ENCODE measurements at places on chromosomes 12 and 14.

GRCh38 chr14:76715101-76715500 lies 46.2 kb upstream of the VASH1 start:
- DNase-seq: no peak

GRCh38 chr14:100611811-100612480 lies 24.7 kb upstream of the BEGAIN start:
- DNase-seq: no peak

DNA sequence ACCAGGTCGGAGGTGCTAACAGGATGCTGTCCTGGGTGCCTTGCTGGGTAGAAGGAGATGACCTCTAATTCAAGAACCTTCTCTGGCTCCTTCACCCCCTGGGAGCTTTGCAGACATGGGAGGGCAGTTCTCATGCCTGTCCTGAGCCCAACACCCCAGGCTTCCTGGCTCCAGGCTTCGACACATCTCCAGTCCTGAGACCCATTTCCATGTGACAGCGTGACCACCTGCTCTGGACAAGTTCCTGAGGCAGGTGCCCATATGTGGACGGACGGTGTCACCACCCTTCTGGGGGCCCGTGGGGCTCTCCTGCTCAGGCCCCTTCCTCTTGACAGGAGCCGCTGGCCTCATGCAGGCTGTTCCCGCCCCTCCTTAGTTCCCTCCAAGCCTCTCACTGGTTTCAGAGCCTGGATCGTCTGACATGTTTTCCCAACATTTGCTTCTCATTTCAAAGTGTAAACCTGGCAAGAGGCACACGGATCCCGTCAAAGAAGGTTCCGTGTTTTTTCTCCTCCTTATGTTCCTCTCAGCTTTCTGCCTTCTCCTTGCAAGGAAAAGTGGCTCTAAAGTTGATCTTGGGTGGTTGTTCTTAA lies 291.9 kb upstream of the RTL1 start:
- no peak for DNase-seq

DNA sequence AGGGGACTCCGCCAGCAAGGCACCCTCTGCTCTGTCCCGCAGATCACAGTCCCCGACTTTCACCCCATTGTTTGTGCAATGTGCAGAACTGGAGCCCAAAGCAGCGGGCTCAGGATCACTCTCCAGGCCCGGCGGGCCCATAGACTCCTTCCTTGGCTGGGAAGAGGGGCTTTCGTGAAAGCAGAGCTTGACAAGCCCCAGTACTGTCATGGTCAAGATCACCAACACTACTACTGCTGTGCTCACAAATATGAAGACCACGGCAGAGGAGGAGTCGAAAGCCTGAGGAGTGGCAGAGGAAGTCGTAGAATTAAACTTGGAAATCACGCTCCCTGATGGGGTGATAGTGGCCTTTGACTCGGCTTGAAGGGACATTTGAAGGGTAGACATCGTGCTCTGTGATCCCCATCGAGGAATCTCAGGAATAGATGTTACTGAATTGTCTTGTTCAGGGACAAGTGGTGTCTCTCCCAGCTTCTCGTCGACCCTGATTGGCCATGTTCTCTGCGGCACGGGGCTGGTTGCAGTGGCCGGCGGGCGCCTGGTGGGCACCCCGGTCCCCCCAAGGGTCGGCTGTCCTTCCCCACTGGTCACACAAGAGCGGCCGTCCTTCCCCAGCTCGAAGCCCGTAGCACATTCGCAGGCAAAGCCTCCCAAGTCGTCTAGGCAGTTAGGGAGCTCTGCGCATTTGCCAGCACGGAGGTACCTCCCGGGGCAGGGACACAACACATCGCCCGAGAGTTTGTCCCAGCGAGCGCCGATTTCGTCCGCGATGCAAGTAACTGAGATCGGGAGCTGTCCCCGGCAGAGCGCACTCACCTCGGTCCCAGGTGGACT lies 1.1 kb downstream of the CLEC14A start:
- DNase-seq: no peak

DNA sequence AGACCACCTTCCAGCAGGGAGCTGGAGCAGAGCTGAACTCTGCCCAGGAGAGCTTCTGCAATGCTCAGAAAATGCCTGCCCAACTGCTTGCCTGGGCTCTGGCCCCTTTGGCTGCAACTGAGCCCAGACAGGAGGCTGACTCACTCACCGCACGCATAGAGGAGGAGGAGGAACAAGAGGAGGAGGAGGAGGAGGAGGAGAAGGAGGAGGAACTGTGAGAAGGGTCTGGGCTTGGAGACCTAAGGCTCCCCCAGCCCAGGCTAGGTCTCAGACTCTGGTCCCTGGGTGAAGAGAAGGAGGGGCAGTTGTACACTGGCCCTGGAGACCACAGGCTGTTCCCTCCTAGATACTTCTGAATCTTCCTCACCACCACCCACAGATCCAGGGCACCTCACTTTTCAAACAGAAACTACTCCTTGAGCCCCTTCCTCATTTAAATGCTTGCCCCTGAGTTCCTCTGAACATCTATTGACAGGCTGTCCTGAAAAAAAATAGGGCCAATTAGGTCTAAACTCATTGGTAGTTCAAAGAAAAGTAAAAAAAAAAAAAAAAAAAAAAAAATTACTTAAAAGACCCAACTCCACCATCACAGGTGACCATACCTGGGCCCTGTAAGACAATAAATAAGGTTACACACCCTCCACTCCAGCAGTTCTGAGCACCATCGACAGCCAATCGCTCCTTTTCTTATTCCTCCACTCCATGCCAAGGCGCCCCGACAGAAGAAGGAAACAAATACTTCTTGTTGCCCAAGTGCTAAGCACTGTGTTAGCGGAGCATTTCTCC lies 674 bp downstream of the VDR start:
- DNase-seq: peak; percentile 47

DNA sequence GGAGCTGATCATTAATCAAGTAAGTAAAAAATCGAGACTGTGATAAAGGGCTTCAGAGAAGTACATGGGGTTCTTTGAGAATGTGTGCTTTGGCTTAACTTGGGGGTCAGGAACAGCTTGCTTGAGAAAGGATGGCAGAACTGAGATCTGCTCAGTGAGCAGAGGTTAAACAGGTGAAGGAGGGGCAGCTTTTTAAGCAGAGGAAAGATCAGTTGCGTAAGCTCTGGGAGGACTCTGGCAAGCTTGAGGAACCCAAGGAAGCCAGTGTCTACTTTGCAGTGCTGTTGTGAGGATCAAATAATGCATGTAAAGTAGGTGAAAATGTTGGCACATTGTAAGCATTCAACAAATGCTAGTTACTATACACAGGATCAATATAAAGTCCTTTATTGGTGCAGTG lies 30.6 kb downstream of the WIF1 start:
- DNase-seq: no peak

- DNase-seq: peak; percentile 58
Observed at GRCh38 chr12:20314328-20314727, 54.0 kb upstream of the PDE3A start.

DNA sequence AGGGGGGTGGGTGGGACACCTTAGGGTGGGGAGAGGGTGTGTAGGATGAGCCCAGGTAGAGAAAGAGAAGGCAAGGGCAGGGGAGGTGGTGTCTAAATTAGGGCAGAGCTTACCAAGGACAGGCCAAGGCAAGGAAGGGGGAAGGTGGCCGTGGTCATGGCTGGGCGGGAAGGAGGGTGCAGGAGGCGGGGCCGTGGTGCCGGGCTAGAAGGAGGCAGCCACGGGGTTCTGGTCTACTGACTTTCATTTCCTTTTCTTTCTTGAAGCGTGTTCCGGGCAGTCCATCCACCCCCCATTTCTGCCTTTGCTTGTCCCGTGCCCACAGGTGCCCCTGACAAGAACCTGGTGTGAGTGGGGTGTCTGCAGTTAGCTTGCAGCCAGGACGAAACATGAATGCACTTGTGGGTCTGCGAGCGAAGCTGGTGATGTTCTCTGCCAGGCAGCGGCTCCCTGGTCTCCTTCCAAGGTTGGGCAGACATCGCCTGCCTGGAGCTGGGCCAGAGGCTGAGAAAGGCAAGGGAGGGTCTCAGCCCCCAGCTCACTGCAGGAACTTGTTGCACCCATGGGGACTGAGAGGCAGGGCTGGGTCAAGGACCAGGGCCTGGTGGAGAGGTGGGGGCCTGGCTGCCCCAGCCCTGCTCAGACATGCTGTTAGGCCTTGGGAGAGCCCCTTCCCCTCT lies 58.2 kb downstream of the KIF26A start:
- no peak for DNase-seq

DNA sequence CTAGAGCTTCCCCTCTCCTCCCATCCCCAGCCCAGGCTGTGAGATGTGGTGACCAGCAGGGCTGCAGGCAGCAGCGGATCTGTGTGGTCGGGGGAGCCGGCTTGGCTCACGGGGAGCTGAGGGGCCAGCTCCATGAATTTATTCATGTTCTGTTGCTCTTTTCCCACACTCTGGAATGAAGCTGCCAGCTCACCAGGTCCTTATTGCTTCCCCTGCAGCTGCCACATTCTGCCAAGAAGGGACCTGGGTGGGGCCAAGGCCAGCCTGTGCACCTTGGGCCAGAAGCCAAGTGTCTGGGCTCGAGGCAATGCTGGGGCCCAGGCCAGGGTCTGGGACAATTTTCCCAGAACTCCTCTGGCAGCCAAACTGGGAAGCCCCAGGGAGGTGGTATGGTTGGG lies 2.5 kb upstream of the C1QL4 start:
- no peak for DNase-seq

- no peak for DNase-seq
Observed at GRCh38 chr12:76706101-76706500, 57.8 kb upstream of the ZDHHC17 start.

- peak; percentile 3 for DNase-seq
Observed at GRCh38 chr12:9649532-9649940, 20.0 kb upstream of the CLEC2D start.

DNA sequence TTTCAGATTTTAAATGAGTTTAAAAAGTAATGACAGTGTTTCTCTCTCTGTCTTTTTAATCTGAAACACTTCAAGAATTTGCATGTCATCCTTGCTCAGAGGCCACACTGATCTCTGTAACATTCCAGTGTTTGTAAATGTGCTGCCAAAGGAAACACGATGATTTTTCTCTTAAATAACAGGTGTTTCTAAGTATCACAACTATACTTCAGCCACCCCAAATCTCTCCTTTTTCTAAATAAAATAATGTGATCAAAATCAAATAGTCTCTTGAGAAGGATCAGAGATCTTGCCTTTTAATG lies 3.3 kb upstream of the GALC start:
- DNase-seq: no peak

DNA sequence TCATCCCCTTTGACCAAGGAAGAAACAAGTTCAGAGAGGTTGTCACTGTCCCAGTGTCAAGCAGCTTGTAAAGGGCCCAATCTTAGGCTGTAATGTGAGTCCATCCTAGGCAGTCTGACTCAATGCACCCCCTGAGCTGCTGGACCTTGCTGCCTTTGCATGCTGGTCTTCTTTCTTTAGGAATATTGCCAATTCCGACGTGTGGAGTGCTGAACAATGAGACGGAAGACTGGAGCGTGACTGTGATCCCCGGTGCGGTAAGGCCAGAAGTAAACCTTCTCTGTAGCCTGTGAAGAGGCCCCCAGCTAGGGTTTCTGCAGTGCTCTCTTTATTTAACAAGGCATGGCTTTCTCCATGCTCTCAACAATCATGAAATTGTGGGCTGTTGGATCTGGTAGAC lies 963 bp downstream of the TCTN2 start:
- DNase-seq: no peak

- no peak for DNase-seq
Observed at GRCh38 chr12:96623656-96624217, 134.4 kb downstream of the CFAP54 start.

- no peak for DNase-seq
Observed at GRCh38 chr12:23025372-23026016, 400.5 kb downstream of the ETNK1 start.

- no peak for DNase-seq
Observed at GRCh38 chr12:104648756-104649155, 192.0 kb downstream of the CHST11 start.

DNA sequence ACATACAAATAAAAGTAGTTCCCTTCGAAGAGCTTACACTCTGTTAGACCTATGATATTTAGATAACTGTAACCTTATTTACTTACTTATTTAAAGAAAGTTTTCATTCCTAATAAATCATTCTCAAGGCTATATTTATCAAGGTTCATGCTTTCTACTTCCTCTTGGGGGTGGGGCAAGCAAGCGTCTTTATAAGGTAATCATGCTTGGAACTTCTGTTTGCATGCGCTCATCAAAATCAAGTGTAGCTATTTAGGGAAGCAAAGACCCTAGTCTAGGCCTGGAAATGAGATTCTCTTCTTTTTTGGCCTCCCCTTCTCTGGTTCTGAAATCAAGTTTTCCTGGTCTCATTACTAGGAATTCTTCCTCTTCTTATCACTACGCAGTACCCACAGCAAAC lies 766 bp downstream of the RERG start:
- DNase-seq: no peak

DNA sequence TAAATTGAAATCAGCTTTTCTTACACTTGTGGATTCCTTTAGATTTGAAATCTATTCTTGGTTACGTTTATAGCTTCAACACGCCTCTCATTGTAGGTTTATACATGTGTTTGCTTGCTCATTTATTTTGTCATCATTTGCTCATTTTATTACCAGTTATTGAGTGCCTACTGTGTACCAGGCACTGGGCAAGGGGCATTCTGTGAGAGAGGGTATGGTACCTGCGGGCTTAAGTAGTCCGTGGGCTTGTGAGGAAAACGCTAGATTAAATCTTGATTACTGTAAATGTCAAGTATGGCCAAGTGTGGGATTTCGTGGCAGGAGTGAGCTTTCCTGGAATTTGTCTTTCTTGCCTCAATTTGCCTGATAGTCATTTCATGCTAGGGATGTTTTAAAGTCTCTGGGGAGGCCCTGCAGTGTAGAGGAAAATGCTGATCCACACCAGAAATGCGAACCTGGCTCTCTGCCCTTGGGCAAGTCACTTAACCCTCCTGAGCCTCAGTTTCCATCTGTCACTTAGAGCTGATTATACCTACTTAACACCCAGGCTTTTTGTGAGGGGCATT lies 92.7 kb downstream of the CACNA1C start:
- no peak for DNase-seq

GRCh38 chr12:1006255-1006654 lies 15.2 kb downstream of the ERC1 start:
- no peak for DNase-seq

GRCh38 chr12:93137656-93138612 lies 208.8 kb upstream of the EEA1 start:
- DNase-seq: peak; percentile 77

DNA sequence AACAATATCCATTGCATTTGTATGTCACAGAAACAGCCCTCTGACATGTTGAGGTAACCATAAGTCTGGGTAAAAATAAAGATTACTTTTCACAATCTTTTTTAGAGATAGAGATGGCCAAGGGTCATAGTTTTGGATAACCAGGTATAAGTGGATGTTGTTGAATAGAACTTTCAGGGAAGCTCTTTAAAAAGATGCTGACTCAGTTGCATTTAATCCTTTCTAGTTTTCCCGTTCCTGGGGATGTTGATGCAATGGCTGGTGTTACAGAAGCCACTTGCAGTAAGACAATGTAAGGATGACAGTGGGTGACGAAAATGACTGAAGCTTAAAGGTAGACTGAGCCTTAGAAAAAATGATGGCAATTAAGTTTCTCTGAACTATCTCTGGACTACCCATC lies 1473.7 kb downstream of the AACS start:
- DNase-seq: no peak

- no peak for DNase-seq
Observed at GRCh38 chr12:103205906-103206305, 248.4 kb downstream of the ASCL1 start.
